ENCODE measurements at places on chromosomes 1 and 21.

DNA sequence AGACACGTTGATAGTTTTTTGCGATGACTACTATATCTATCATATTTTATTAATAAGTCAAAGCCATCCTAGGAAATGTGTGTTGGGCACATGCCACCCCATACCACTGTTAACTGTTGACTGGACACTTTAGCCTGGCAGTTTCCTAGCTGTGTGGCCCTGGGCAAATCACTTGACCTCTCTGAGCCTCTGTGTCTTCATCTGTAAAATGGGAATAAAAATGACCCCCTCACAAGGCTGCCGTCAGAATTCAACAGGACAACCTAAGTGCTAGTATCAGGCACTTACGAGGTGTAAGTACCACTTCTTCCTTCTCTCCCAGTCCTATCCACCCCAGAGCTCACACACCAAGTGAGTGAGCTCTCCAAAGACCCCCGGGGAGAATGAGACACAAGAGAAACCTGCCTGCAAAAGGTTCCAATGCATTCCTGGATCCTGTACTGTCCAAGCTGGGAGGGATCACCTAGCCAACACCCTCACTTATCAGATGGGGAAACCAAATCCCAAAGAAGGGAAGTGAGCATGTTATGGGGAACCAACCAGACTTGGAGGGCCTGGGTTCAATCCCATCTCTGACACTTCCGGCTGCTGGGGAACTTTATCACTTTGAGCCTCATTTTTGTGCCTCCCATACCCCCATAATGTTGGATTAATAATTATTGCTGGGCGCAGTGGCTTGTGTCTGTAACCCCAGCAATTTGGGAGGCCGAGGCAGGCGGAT, 24.9 kb downstream of the HSPG2 start:
- no peak for DNase-seq

- DNase-seq: no peak
These were observed 203.0 kb downstream of the GRIK3 start for GRCh38 chr1:36831186-36831810.

- no peak for DNase-seq
These were observed 66.9 kb upstream of the NEK2 start for GRCh38 chr1:211742272-211742671.

DNA sequence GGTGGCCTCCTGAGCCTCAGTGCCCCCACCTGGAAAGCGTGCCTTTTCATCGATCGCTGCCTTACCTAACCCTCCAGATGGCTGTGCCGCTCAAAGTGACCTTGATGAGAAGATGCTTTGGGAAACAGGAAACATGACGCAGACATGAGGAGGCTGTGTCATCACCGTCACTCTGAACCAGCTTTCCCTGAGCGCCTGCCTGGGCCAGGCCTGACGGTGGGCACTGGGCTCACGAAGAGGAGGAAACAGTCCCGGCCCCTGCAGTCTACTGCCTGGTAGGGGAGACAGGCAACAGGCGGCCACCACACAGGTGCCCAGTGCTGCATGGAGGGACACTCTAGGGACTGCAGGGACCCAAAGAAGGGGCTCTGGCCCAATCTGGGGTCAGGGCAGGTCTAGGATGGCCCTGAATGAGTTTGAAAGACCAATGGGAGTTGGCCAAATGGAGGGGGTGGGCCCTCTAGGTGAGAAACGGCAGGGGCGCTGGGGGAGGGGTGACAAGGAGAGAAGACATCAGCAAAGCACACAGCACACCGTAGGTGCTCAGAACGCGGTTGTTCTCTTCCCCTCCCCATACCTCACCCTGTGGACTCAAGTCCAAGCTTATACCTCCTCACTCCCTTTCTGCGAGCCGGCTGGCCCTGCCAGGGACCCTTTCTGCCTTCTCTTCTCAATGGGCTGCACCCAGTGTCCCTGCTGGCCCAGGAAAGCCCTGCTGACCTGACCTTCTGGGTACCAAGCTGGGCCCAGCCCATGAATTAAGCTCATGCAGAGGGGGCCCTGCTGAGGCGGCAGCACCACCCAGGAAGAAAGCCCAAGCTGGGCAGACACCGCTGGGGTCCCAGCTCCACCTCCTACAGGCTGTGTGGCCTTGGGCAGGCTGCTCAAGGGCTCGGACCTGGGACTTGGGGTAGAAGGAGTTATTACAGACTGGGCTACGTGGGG, 44.9 kb downstream of the GLIS1 start:
- DNase-seq: no peak

DNA sequence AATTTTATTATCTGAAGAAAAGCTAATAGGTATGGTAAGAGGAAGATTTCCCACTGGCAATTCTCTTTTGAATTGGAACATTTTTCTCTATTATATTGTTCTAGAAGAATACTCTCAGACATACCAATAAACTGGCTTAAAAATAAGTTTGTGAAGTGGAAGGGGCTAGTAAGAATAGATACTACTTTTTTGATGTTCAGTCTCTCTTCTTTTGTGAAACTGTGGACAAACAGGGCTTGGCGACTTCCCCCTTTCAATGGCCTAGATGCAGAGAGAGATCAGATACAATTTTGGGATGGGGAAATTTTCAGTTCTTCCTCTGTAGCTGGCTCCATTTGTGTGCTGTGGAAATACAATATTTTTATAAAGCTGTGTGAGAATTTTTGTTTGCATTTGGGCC, 2.5 kb downstream of the PBX1 start:
- DNase-seq: no peak

GRCh38 chr1:91123319-91123718, 101.5 kb upstream of the ZNF644 start:
- no peak for DNase-seq

GRCh38 chr1:241716915-241717656, 65.0 kb downstream of the WDR64 start:
- no peak for DNase-seq

GRCh38 chr1:7808253-7808844, 24.3 kb downstream of the PER3 start:
- DNase-seq: no peak

GRCh38 chr1:100397681-100398080, 45.4 kb downstream of the CDC14A start:
- DNase-seq: no peak

DNA sequence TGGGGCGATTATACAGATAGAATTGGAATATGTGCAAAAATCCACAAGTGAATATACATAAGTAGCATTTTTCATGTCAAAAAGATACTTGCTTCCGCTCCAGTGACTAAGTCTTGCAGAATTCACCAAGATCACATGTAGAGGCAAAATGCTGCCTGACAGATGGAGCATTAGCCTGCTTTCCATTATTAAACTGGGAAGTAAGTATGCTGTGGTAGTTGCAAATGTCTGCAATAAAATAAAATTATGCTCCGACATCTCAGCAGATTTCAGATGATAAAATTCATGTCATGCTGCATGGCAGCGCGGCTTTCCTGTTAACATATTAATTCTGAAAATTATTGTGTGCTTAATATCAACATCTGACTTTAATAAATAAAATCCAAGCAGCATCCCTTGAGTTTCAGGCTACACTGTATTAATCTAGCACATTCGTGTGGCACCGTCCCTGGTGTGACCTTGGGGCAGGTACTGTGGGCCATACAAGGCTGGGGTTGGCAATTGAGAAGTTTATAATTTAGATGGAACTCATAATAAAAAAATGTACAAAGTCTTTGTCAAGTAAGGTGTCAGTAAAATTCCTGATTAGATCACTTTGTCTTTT, 366.4 kb upstream of the ZP4 start:
- no peak for DNase-seq

GRCh38 chr21:17393413-17393812, 119.4 kb upstream of the CXADR start:
- DNase-seq: no peak

- DNase-seq: no peak
These were observed 39.7 kb downstream of the CHML start for GRCh38 chr1:241600496-241600901.

DNA sequence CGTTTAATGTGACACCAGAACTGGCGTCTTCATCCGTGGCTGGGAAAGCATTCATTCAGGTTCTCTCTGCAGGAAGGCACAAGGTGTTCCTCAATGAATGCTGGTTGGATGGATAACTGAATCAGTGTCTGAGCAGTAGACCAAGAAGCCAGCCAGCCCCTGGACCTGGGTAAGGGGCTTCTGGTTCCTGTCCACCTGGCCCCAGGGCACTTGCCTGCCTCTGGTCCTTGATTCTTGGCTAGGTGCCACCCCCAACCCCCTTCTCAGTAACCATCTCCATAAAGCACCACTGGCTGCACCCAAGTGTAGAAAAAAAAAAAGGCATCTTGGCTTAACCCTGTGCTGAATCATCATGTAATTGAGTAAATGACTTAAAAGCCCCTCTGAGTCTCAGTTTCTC, 59.1 kb downstream of the KCND3 start:
- DNase-seq: no peak

GRCh38 chr1:30911059-30911954, 2.7 kb upstream of the SDC3 start:
- peak; percentile 89 for DNase-seq

DNA sequence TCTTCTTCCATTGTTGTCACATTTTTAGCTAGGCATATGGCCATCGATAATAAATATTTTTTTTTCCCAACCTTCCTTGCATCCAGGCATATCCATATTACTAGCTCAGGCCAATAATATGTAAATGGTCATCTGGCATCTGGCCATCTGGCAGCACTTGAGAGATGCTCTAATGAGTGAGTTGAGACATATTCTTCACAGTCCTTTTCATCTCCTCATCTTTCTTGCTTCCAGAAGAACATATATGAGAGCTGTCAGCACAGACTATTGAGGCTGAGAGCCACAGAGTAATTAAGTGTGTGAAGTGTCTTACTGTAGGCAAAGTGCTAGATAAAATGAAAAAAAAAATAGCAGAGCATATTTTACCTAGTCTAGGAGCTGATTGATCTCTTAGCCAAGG, 628.4 kb upstream of the TMPRSS15 start:
- DNase-seq: no peak

DNA sequence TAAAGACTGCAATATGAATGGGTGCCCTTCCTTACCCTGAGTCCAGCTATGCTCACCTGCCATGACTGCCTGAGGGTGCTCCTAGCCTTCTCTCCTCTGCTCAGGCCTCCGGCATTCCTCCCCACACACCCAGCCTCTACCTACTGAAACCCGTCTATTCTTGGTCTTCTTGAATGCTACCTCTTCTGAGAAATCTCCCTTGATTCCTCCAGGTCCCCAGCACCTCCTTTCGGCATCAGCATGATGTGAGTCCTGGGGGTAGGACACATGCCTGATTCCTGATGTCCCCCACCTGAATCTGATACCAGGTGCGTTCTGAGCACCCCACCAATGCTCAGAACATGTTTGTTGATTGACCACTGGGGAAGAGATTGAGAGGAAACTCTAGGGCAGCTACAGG, 8.6 kb downstream of the LDLRAD1 start:
- no peak for DNase-seq

DNA sequence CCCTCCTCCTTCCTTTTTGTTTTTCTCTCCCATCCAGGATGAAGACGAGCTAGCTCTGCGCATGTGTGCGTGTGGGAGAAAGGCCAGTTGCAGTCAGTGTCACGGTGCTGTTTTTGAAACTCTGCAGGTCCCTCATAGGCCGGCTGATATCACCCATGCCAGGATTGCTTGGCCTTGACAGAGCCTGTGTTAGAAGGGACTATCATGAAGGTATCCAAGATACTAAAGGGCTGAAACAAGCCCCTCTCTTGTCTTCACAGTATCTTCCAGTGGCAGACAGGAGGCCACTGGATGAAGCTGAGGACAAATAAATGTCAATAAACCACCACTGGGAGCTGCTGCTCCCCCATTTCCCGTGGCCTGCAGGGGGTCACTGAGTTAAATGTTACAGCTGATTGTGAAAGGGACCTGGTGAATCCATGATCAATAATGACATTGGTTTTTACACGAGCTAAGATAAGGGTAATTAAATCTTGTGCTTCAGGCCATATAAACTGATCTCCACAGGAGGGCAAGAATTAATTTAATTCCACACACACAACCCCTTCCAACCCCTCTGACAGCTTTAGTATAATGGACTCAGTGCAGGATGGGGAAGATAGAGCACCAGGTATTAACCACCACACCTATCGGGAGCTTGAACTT, 64.6 kb upstream of the TARBP1 start:
- no peak for DNase-seq

GRCh38 chr1:113128116-113128515, 55.1 kb downstream of the LRIG2 start:
- DNase-seq: no peak

DNA sequence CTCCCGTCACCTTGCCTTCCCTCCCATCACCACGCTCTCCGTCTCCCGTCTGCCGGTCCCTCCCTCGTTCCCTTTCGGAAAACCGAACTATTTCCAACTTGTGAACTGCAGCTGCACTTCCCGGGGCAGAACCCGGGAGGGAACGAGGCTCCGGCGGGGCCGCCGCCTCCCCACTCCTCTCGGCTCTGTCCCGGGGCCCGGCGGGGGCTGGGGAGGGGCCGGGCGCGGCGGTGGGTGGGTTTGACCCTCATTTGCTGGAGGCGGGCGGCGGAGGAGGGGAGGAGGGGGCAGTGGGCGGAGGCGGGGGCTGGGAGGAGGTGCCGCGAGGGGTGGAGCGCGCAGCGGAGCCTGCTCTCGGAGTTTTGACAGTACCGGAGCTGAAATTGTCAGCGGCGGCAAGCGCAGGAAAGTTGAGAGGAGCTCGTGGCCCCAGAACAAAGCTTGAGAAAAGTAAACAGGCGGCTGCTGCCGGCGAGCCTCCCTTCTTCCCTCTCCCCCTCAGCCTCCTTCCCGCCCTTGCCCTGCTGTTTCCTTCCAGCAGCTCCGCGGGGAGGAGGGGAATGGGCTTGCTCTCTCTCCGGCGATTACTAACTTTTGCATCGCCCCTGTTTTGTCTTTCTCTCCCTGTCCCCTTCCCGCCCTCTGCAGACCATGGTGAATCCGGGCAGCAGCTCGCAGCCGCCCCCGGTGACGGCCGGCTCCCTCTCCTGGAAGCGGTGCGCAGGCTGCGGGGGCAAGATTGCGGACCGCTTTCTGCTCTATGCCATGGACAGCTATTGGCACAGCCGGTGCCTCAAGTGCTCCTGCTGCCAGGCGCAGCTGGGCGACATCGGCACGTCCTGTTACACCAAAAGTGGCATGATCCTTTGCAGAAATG, 2.9 kb downstream of the LMO4 start:
- peak; percentile 53 for DNase-seq

All from AG08396 (cell line).